Cortex of kidney (tissue), 1 donor: ENCODE measurements at places on chromosomes 1 and 21.

GRCh38 chr21:42793774-42794173, 85.6 kb downstream of the WDR4 start:
- no peak for DNase-seq

GRCh38 chr1:213276236-213276635, 225.2 kb downstream of the RPS6KC1 start:
- DNase-seq = no peak

- DNase-seq = no peak
These were observed 29.1 kb upstream of the IFNGR2 start for GRCh38 chr21:33374080-33374449.

GRCh38 chr1:174519844-174520243, 72.1 kb downstream of the GPR52 start:
- no peak for DNase-seq

DNA sequence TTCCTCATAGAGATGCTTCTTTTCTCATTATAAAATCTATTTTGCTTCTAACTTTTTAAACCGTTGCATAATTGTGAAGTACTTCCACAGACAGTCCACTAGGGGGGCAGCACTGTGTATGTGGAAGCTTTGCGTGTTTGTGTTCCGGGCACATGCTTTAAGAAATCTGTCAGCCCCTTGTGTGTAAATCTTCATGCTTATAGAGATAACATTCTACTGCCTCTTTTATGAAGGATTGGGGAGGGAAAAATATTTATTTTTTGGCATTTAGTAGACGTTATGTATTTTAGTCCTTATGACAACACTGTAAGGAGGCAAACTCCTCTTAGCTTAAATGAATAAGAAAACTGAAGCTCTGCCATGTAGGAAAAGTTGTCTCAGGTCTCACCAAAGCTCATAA, 157.3 kb upstream of the PTGFR start:
- no peak for DNase-seq

DNA sequence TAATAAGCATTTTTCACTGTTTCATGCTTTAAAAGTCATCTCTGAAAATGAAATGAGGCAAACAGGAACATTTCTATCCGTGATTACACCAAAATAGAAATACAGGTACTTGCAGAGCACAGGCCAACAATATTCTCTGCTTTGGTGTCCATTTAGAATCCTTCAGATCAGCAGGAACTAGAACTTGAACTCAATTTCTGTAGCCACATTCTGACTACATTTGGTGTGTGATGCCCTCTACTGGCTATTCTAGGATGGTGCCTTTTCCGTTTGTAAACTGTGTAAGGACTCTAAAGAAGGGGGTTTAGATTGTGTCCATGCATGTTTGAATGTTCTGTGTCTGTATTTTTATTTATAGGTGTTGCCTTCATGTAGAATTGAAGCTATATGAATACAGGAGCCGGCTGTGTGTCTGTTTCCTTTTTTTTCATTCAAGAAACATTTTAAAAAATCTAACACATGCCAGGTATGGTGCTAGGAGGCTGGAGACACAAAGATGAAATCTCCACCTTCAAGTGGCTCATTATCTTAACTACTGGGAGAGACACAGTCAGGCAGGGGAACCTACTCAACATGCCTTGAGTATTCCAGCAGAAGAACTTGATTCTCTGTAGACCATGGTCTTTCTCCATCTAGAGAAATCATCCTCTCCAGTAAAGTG, 7.6 kb upstream of the ZNF326 start:
- no peak for DNase-seq

GRCh38 chr21:35521293-35521692, 472.2 kb upstream of the RUNX1 start:
- DNase-seq = no peak

DNA sequence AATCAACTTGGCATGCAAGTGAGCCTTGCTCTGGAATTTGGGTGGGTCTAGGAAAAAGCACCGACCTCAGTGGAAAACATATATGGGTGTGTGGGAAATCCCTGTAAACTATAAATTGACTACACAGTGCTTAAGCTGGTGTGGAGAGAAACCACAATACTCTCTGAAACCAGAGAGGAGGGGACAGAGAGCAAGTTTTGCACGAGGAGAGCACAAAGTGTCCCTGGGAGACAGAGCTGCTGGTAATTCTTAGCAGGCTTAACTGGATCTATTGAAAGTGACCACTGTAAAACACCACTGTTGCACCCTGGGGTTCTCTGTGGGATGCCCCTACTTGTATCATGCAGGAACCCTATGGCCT, 12.8 kb downstream of the KCNJ15 start:
- no peak for DNase-seq

DNA sequence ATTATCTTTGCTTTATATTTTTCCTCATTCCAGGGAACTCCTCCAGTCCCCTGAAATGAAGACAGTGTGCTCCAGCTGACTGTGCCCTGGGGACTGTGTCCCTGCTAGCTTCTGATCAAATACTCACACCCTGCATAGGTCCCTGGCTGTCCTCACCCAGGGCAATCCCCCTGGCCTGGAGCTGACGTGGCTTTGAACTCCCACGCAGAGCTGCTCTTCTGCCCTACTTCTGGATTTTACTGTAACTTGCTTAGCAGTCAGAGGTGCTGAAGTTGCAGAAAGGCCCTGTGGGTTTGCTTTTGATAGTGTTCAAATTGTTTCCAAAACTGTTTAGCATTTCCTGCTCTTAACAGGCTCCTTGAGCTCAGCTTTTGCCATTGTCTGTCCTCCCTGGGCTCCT, 186.5 kb downstream of the FASLG start:
- DNase-seq = no peak

DNA sequence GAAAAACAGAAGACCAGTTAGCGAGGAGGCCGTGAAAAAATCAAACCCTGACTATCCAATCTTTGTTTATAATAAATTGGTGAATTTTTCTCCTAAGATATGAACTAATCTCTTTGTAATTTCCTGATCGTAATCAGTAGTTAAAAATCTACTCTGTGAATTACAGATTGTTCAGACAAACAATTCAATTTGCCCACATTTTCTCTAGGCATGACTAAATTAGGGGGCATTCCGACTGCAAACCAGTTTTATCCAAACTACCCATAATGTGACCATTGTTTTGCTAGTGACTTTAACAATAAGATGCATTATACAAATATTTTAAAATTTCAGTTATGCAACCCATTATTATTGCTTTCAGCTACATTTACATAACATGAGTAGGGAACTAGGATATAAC, 546.9 kb upstream of the ADAMTS5 start:
- DNase-seq = no peak

- no peak for DNase-seq
These were observed 200.2 kb downstream of the APP start for GRCh38 chr21:25970254-25970930.

DNA sequence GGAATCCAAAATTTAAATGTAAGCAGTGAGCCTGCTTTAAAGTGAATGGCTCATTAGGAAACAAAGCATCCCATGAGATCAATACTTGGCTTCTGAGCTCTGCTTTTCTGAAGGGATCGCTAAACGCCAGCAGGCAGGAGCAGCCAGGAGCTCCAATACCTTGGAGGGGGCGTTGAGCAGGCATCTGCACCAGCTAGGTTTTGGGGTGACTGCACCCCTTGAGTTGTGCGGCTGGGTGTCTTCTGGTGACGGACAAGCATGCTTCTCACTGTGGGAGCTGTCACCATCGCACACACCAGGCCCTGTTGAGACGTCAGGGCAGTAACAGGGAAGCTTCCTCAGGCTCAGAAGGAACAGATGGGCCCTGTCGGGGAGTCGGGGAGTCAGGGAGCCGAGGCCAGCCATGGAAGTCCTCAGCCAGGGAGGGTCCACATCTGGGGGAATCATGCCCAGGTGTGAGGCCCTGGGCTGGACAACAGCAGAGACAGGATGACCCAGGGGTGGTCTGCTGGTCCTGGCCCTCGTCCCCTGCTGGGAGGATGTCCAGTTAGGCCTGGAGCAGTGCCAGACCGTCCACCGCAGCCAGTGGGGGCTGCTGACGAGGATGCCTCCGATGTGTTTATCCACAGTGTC, 57.9 kb upstream of the ADARB1 start:
- no peak for DNase-seq

DNA sequence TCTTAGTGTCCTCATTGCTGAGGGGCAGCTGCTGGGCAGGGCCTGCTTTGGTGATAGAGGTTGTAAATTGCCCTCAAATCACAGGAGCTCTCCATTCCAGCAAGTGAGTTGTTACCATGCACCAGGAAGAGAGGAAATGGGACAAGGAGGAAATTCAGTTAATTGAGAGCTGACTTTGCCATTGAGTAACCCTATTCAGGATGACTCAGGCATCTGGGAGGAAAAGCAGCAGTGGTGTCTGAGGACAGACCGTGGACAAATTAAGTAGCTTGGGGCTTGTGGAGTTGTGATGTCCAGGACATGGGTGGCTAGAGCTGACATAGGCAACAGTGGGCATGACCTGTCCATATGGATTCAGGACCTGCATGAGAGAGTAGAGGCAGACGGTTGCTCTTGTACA, 5.9 kb downstream of the ARHGEF10L start:
- no peak for DNase-seq

DNA sequence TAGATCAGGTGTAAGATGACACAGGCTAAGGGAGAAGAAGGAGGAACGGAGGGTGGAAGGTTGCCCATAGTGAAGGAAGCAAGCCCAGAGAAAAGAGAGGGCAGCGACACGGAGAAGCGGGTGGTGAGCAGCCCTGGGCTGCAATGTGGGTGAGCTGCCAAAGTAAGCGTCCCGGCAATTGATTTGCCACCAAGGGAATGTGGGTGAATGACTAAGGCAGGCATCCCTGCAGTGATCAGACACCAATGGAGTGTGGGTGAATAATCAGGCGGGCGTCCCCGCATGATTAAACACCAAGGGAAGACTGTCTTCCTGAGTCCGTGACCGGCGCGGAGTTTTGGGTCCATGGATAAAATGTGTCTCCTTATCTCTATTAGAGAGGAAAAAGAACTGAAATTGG, 79.6 kb downstream of the UCHL5 start:
- no peak for DNase-seq

GRCh38 chr1:158177700-158178450, 2.8 kb upstream of the CD1D start:
- no peak for DNase-seq

DNA sequence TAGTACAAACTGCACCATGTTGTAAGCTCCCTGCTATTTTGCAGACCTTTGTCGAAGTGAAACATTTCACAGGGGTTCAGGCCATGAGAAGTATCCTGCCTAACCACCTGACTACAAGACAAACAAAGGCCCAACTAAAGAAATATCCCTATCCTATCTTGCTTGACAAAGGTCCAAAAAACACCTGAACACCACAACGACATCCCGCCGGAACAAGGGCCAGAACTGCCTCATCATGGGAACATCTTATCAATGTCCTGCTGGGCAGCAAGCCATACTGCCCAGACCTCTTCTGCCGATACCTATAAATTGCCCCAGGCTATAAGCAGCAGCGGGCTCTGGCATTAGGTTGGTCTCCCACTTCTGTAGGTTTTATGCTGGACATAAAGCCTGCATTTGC, 12.3 kb downstream of the MYSM1 start:
- DNase-seq = no peak

- DNase-seq = no peak
These were observed 291.2 kb downstream of the PTPRC start for GRCh38 chr1:198929961-198930599.

- no peak for DNase-seq
These were observed 11.0 kb downstream of the ALDH4A1 start for GRCh38 chr1:18891426-18891780.

DNA sequence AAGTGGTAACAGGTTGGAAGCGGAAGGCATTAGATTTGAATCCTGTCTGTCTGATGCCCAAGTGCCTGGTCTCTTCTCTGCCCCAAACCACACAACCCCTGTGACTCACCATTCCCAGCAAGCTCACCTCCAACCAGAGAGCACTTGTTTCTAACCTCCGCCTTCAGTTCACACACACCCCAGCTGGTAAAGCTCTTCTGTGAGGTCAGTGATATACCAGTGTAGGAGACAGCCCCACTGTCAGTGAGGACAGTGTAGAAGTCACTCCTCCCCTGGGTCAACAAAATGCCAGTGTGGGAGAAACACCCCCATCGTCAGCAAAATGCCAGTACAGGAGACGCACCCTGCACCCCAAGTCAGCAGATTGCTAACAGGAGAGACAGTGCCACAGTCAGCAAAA, 2.6 kb downstream of the RIMS3 start:
- DNase-seq = no peak

GRCh38 chr1:100835866-100836842, 58.5 kb downstream of the EXTL2 start:
- DNase-seq = no peak

GRCh38 chr21:27680181-27680580, 713.3 kb upstream of the ADAMTS5 start:
- no peak for DNase-seq

- no peak for DNase-seq
These were observed 17.5 kb upstream of the CLDN8 start for GRCh38 chr21:30233228-30234020.

DNA sequence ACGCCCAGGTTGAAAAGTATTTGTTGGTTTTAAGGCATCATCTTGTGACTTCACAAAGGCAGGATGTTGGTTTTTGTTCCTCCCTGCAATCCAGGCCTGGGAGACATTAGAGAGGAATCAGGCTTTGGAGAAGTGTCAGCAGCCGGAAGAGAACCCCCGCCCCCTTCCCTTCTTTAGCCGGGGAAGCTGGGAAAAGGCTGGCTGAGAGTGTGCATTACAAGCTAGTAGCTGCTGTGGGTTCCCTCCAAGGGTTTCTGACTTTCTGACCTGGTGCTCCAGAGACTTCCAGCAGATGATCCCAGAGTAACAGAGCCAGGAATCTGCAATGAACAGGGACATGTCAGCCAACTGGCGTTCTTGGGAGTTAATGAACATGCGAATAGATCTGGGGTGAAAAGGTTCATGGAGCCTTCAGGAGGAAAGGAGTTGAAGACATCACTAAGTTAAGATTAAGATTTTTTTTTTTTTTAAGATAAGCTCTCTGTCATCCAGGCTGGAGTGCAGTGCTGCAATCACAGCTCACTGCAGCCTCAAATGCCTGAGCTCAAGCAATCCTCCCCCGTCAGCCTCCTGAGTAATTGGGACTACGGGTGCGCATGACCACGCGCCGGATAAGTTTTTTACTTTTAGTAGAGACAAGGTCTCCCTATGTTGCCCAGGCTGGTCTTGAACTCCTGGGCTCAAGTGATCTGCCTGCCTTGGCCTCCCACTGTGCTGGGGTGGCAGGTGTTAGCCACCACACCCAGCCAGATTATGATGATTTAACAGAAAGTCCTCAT, 7.5 kb downstream of the DISP3 start:
- DNase-seq = no peak

DNA sequence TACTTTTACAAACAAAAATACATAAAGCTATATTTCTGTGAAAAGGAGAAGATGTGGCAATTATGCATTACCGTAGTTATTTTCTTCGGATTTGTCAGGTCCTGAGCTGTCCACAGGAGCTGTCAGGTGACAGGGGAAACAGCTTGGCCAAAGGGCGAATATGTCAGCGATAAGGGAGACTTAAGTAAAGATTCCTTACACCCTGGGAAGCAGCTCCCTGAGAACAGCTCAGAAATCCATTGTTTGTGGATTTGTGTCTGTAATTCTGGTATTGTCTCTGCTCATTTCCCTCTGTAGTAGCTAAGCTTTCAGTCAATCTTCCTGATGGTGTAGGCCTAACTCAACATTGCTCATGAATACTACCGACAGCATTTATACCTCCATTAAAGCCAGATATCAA, 7.1 kb upstream of the CD34 start:
- DNase-seq = no peak
